PC-9 (cell line): ENCODE measurements at places on chromosomes 6 and 20. TPM values are rescaled to one million over a fixed set of nuclear protein-coding genes. Genes with fewer than 3 reads are reported as not detected.

GGTLC1 gene
- total RNA-seq, result 0.43 and 0.63 TPM in 2 replicates

CASP8AP2 gene
- total RNA-seq, result 14.7 and 17.4 TPM in 2 replicates

CST2 gene
- not detected in 2 replicates for total RNA-seq

PNLDC1 gene
- 0.20 TPM in 1 of 2 replicates, not detected in the other for total RNA-seq

BTN1A1 gene
- total RNA-seq, result not detected in 2 replicates

SAMD10 gene
- total RNA-seq, result 14.4 and 18.7 TPM in 2 replicates

PRRT1 gene
- total RNA-seq, result 12.6 and 15.9 TPM in 2 replicates

C20orf202 gene
- total RNA-seq, result not detected in 2 replicates

SLC32A1 gene
- total RNA-seq, result not detected in 2 replicates

LY6G6C gene
- total RNA-seq, result 1.2 and 2.1 TPM in 2 replicates

WFDC12 gene
- total RNA-seq, result not detected in 2 replicates

CRIP3 gene
- total RNA-seq, result 5.7 and 10.0 TPM in 2 replicates

GRM1 gene
- total RNA-seq, result 0.26 TPM in 1 of 2 replicates, not detected in the other

PDE7B gene
- total RNA-seq, result 0.31 TPM in 1 of 2 replicates, not detected in the other

ECHDC1 gene
- total RNA-seq, result 50.4 and 51.4 TPM in 2 replicates

ANGPT4 gene
- total RNA-seq, result not detected in 2 replicates

EYA4 gene
- 9.8 and 10.6 TPM in 2 replicates for total RNA-seq

ZNF334 gene
- total RNA-seq, result 3.7 and 3.8 TPM in 2 replicates

GRIK2 gene
- 0.43 and 0.61 TPM in 2 replicates for total RNA-seq

AVP gene
- not detected in 2 replicates for total RNA-seq

PIGU gene
- total RNA-seq, result 20.9 and 25.0 TPM in 2 replicates

OLIG3 gene
- total RNA-seq, result not detected in 2 replicates

CDH22 gene
- not detected in 2 replicates for total RNA-seq

TENT5A gene
- total RNA-seq, result 2.0 and 2.2 TPM in 2 replicates

PAK5 gene
- not detected in 2 replicates for total RNA-seq

SPATA25 gene
- 5.2 and 6.3 TPM in 2 replicates for total RNA-seq

MATN4 gene
- total RNA-seq, result 0.33 and 0.60 TPM in 2 replicates

ADGRB3 gene
- total RNA-seq, result not detected in 2 replicates

IRAK1BP1 gene
- total RNA-seq, result 4.3 TPM in 2 replicates

BEND3 gene
- total RNA-seq, result 3.4 and 3.8 TPM in 2 replicates

C6orf132 gene
- total RNA-seq, result 49.8 and 53.9 TPM in 2 replicates

METTL24 gene
- not detected in 2 replicates for total RNA-seq

SLC22A3 gene
- total RNA-seq, result not detected in 2 replicates

TMEM239 gene
- not detected in 2 replicates for total RNA-seq

EBF4 gene
- 4.9 and 5.1 TPM in 2 replicates for total RNA-seq

NAA20 gene
- 167 and 168 TPM in 2 replicates for total RNA-seq

BMP5 gene
- 0.20 TPM in 1 of 2 replicates, not detected in the other for total RNA-seq

PRDM13 gene
- total RNA-seq, result not detected in 2 replicates

SRMS gene
- 1.2 TPM in 2 replicates for total RNA-seq

FAM184A gene
- total RNA-seq, result 0.85 and 1.1 TPM in 2 replicates

LPA gene
- total RNA-seq, result not detected in 2 replicates

LAMA4 gene
- total RNA-seq, result 58.3 and 91.0 TPM in 2 replicates

SAMD3 gene
- total RNA-seq, result not detected in 2 replicates

LY6G6D gene
- total RNA-seq, result not detected in 2 replicates

NEURL2 gene
- 6.5 and 9.2 TPM in 2 replicates for total RNA-seq

COL9A3 gene
- 8.3 and 8.5 TPM in 2 replicates for total RNA-seq

CCDC170 gene
- 0.98 and 1.6 TPM in 2 replicates for total RNA-seq

FILIP1 gene
- 0.15 TPM in 1 of 2 replicates, not detected in the other for total RNA-seq

CLVS2 gene
- not detected in 2 replicates for total RNA-seq
